Glomerular endothelial cell (primary cell): ENCODE measurements at places on chromosomes 4 and X. TPM values are rescaled to one million over a fixed set of nuclear protein-coding genes. Genes with fewer than 3 reads are reported as not detected.

FGF16 gene
- total RNA-seq: 20.9 and 27.7 TPM in 2 replicates

TAF7L gene
- 0.35 and 1.7 TPM in 2 replicates for total RNA-seq

CITED1 gene
- 0.29 TPM in 1 of 2 replicates, not detected in the other for total RNA-seq

FAM9B gene
- not detected in 2 replicates for total RNA-seq

SYNPO2 gene
- 0.47 and 0.53 TPM in 2 replicates for total RNA-seq

ZNF185 gene
- total RNA-seq: 9.4 and 20.9 TPM in 2 replicates

OR13H1 gene
- not detected in 2 replicates for total RNA-seq

MAGEA8 gene
- not detected in 2 replicates for total RNA-seq

GNRHR gene
- not detected in 2 replicates for total RNA-seq

ATXN3L gene
- not detected in 2 replicates for total RNA-seq

GLRA3 gene
- not detected in 2 replicates for total RNA-seq

MAGEC1 gene
- total RNA-seq: not detected in 2 replicates

PHEX gene
- total RNA-seq: 0.41 and 1.2 TPM in 2 replicates

LAP3 gene
- total RNA-seq: 134 and 268 TPM in 2 replicates

CCSER1 gene
- total RNA-seq: 0.35 TPM in 1 of 2 replicates, not detected in the other

RS1 gene
- not detected in 2 replicates for total RNA-seq

SATL1 gene
- total RNA-seq: 0.06 TPM in 1 of 2 replicates, not detected in the other

- DNase-seq: peak; percentile 54
Observed at GRCh38 chrX:110847334-110847733, 51.7 kb upstream of the CHRDL1 start.

DNA sequence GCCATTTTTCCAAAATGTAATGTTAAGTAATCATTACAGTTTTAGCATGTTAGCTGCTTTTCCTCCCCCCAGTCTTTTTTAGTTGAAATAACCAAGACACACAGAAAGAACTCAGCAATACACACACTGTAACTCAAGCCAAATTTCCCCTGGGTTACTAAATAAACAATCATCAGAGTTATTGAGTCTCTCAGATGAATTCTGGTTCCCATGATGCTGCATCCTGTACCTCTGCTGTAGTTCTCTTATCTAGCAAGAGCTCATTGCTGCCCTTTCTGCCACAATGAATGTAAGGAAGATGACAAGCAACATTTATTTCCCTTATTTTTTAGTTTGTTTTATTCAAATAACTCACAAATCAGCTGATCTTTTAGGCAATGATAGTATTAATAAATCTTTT is 185.1 kb downstream of the ARHGAP6 start:
- DNase-seq: no peak

DNA sequence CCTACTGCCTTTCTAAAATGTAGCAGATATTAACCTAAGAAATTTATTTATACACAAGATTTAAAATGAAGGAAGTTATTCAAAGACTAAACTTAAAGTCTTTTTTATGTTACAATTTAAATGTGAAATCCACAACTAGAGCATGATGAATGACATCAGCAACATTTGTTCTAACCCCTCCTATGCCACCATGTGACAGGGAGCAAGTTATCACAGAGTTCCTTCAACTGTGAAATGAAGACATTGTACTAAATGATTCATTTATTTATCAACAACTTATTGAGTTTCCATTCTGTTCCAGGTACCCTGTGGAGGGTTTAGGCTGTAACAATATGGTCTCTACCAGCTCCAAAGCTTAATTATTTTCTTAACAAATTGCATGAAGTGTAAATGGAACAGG is 76.9 kb downstream of the SLC39A8 start:
- DNase-seq: no peak

- no peak for DNase-seq
Observed at GRCh38 chrX:1468250-1468772, 15.6 kb upstream of the ASMTL start.

DNA sequence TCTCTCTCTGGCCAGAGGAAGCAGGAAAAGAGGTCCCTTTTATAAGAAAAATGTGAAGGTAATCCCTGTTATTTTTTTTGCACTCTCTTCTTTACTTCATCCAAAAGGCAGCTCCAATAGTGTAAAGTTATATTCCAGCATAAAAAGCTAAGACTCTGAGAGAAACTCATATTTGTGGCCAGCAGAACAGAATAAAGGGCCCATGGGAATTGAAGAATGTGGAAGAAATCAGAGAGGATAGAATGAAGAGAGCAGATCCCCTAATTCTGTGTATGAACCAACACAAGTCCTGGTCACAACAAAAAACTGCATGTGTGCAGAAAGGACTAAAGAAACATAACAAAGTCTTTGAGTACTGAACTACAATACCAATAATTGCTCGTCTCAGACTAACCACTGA is 22.3 kb downstream of the RPS6KA6 start:
- no peak for DNase-seq

- DNase-seq: no peak
Observed at GRCh38 chrX:78838709-78839108, 91.2 kb downstream of the LPAR4 start.

GRCh38 chr4:147822128-147822527 is 90.2 kb downstream of the ARHGAP10 start:
- no peak for DNase-seq

DNA sequence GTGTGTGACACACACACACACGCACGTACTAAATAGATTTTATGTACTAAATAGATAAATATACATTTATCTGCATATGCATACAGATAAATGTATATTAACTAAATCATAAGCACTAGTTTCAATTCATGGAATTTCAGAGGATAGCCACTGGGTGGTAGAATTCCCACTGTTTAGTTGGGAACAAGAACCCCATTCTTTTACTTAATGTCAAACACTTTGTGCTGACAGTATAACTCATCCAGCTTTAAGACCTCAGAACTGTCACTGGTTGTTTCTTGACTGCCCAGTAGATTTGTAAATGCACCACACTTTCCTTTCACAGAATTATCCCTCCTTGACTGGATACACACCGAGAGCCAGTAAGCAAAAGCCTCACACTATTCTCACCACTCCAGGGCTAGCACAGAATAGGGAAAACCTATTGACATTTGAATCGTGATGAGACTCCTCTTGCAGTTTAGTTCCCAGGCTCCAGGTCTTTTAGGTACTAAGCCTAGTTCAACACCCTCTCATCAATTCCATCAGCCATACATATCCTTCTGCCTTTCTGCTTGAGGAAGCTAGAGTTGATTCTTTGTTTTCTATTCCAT is 32.4 kb downstream of the PPARGC1A start:
- no peak for DNase-seq

GRCh38 chrX:96861661-96862060 is 22.0 kb upstream of the RPA4 start:
- no peak for DNase-seq

GRCh38 chrX:115462406-115462805 is 98.6 kb upstream of the PLS3 start:
- DNase-seq: no peak

GRCh38 chr4:39526765-39527295 is 409 bp downstream of the UGDH start:
- no peak for DNase-seq

DNA sequence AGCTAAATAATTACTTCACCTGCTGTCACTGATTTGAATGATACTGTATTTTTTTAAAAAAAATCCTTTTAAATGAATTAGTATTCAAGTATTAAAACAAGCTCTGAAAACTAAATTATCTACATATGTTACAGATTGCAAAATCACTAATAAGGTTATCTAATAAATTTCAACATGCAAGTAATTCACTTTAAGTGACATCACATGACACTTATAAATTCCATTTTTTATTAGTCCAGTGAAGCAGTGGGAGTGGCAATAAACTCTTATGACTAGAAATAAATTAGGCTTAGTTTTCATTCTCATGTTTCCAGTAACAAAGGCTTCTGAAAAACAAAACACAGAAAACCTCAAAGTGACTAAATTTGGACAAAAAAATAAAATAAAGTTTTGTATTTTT is 36.3 kb downstream of the SMIM31 start:
- DNase-seq: no peak

GRCh38 chr4:84177831-84178542 is 321.1 kb downstream of the NKX6-1 start:
- DNase-seq: no peak

GRCh38 chrX:121160987-121161386 is 113.6 kb downstream of the GLUD2 start:
- no peak for DNase-seq

DNA sequence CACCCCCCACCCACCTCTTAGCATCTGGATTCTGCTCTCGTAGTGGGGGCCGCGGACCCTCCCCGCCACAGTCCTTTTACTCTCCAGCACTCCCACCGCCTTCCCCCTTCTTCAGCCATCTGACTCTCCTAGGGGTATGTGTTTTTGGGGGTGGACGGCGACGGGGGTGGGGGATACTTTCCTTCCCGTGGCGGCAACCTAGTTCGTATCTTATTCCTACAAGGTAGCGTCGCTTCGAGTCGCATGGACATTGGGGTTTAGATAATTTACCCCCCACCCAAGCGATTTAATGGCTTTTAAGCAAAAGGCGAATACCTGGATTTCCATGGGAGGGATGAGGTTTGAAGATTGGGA is 1.3 kb upstream of the BCORL1 start:
- no peak for DNase-seq

DNA sequence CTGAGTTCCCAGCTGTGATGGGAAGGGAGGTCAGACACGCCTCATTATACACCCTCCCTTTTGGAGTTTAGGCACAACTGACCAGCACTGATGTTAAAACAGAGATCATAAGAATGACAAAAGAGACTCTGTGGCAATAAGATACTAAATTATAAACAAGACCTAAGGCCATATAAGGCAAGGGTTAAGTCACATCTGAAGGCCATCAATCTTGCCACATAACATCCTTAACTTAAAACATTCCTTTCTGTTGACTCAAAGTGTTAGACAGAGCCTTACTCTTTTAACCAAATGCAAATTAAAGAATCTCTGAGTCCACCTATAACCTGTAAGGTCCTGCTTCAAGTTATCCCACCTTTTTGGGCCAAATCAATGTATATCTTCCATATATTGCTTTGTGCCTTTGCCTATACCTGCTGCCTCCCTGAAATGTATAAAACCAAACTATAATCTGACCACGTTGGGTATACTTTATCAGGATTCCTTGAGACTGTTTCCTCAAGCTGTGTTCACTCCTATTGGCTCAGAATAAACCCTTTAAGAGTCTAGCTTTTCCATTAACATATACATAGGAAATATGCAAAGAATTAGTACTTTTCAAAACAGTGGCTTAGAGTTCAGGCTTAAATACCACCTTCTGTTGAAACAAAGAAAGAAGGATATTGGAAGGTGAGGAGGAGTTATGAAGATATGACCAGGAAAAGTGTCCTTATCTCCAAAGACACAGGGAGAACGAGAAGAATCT is 214.4 kb upstream of the PPP1R2C start:
- no peak for DNase-seq

DNA sequence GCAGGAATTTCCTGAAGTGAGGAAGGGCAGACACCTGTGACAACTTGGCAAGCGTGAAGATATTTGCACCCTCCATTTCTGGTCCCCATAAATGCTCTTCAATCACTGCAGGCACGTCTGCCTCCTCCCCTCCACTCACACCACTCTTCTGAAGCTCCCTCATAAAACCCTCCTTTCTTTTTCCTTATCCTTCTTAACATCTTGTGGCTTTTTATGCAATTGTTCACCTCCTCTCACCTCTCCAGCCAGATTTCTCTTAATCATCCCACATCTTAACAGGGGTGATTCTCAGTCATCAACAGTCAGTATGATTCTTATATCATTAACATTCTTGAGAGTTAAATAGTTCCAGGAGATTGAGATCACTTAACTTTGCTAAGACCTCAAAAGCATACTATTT is 277.4 kb downstream of the SPRY1 start:
- no peak for DNase-seq

- DNase-seq: no peak
Observed at GRCh38 chr4:88597970-88598660, 5.8 kb downstream of the HERC3 start.

- no peak for DNase-seq
Observed at GRCh38 chr4:87566276-87566675, 37.1 kb upstream of the SPARCL1 start.

DNA sequence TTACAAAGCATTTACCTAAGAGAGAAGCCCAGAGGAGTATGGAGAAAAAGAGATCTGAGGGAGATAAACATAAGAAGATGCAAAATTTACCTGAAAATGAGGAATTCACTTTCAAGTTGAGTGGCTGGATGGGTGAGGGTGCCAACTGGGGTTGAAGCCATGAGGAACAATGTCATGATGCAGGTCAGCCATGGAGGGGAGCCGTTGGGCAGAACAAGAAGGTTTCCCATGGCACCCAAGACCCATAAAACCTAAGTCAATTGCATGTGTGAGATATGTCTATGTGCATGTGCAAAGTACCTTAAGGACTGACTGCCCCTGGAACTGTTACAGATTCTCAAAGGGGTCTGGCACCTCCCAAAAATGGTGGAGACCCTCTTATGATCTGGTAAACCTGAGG is 46.6 kb upstream of the PRRG1 start:
- no peak for DNase-seq
